Left ventricle myocardium superior (tissue), 1 donor: ENCODE measurements at places on chromosomes 2 and 18. TPM values are rescaled to one million over a fixed set of nuclear protein-coding genes. Genes with fewer than 3 reads are reported as not detected.

GRCh38 chr2:3647246-3647645, 10.8 kb upstream of the ALLC start:
- DNase-seq = no peak

DNA sequence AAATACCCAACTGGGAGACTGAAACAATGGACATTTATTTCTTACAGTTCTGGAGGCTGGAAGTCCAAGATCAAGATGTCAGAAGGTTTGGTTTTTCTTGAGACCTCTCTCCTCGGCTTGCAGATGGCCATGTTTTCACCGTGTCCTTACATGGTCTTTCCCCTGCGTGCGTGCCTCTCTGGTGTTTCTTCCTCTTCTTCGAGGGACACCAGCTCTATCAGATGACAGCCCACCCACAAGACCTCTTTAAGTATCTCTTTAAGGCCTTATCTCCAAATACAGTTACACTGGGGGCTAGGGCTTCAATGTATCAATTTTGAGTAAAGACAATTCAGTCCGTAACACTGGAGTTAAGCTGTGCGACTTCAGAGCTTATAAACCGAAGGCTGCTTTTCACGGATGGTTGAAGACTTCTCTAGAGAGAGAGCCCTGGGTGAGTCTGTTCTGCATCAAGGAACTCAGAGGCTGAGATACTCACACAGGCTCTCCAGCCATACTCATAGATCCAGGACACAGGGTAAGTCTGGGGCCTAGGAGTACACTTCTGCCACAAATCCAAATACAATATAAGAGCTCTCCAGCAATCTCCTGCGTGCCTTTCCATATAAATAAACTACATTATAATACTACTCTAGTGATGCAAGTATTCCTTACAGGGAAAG, 339.9 kb upstream of the PKDCC start:
- DNase-seq = no peak

DNA sequence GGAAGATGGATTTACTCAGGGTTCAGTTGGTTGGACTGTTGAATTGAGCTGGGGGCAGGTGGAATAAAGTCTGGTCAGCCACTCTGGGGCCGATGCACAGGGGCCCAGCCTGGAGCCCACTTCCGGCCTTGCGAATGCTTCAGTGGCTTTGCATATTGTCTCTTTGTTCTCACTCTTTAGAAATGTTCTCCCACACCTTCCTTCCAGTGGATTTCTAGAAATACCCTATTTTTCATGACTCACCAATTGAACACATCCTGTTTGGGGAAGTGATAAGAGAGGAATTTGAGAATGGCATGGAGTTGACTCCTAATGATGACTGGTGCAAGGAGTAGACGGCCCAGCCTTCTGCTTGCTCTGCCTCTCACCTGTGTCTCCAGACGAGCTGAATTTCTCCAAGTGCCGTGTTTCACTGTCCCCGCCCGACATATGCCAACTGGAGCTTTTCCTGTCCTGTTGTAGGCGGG, 28.1 kb downstream of the ASAP2 start:
- no peak for DNase-seq

Gene RRM2
- 1.3 TPM for total RNA-seq

Gene UGT1A9
- not detected for total RNA-seq

Gene DLX2
- total RNA-seq = not detected

DNA sequence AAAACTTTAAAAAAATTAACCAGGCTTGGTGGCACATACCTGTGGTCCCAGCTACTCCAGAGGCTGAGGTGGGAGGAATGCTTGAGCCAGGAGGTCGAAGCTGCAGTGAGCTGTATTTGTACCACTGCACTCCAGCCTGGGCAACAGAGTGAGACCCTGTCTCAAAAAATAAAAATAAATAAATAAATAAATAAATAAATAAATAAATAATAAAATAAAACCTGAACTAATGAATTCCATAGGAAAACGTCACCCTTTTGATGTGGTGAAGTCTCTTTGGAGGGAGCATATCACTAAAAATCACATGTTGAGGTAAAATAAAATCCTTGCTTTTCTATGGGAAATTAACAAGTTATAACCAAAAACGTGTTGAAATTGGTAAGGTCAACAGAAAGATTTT, 29.6 kb upstream of the ITGAV start:
- no peak for DNase-seq

DNA sequence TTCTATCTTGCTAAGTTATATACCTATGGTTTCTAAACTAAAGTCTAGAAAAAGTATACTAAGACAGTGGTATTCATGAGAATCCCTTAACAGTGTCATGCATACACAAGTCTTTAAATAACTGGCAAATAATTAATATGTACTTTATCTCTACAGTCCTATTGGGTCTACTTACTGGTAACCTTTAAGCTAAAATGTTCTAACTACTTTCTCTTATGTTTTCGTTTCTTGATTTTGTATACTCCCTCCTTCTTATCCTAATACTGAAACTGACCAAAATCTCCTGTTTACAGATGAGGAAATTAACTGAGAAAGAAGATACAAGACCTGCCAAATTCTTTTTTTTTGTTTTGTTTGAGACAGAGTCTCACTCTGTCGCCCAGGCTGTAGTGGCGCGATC, 74.6 kb downstream of the CCDC88A start:
- DNase-seq = no peak

DNA sequence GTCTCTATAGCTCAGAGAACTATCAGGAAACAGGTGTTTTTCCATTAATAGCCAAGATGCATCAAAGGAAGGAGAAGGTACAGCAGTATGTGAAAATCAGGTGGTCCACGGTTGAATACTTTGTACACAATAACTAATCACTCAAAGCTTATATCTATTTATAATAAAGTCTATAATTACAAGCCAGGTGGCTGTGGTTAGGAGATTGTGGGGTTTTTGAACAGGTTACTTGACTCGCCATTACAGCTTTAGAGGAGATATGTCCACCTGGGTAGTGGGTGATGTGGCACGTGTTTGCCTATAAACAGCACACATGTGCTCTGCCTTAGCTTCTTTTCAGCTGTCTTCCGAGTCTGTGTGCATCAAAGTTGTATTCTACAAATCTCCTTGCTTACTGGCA, 892.2 kb upstream of the ZEB2 start:
- DNase-seq = no peak

- DNase-seq = no peak
Measured at GRCh38 chr2:104620801-104621200, 233.1 kb upstream of the POU3F3 start.

Gene RIT2
- total RNA-seq = not detected

- no peak for DNase-seq
Measured at GRCh38 chr2:193542762-193543161, 1348.0 kb upstream of the TMEFF2 start.

GRCh38 chr2:198127627-198128026, 323.2 kb downstream of the PLCL1 start:
- no peak for DNase-seq

Gene RAPGEF4
- 16.6 TPM for total RNA-seq

GRCh38 chr2:16104949-16105668, 164.8 kb downstream of the MYCN start:
- no peak for DNase-seq

DNA sequence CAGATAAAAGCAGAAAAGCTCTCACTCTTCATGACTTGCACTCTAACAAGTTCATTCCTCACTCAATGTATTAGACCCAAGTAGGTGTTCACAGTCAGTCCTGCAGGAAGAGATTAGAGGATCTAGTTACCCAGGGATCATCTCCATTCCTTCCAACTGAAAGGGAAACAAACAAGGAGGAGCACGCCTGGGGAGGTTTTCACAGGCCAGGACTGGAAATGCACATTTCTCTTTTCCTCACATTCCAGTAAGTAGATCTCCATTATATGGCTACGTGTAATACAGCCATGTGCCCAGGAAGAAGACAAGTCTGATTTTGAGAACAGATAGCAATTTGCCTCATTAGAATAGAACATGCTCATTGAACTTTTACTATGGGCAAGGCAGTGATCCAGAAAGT, 1132.2 kb upstream of the FAM98A start:
- no peak for DNase-seq

- no peak for DNase-seq
Measured at GRCh38 chr18:45962866-45963265, 4.3 kb downstream of the EPG5 start.

DNA sequence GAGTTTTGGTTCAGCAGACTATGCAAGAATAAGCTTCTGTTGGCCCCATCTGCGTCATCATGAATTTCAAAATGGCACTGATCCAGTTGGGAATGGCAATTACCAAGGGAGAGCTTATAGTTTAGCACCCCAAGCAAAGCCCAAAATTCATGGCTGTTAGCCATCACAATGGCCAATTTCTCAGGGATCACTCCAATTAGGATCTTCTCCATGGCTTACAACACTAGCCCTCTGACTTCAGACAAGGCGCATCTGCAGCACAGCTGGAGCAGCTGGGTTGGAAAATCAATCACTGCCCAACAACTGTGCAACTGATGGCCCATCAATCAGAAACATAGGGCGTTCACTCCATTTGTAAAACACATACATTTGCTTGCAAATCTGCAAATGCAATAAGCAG, 273.6 kb downstream of the SRBD1 start:
- DNase-seq = no peak

Gene VRK2
- total RNA-seq = 33.1 TPM

GRCh38 chr2:209208211-209208610, 215.6 kb upstream of the MAP2 start:
- DNase-seq = peak; percentile 29

- no peak for DNase-seq
Measured at GRCh38 chr2:105655244-105655643, 89.5 kb upstream of the NCK2 start.

Gene MAPRE2
- total RNA-seq = 111 TPM

Gene FNDC4
- 1.8 TPM for total RNA-seq

Gene CSRNP3
- 4.2 TPM for total RNA-seq

Gene C2orf15
- 0.30 TPM for total RNA-seq

GRCh38 chr18:78460558-78460957, 519.1 kb upstream of the SALL3 start:
- DNase-seq = no peak

- DNase-seq = no peak
Measured at GRCh38 chr2:42969231-42970150, 177.1 kb upstream of the HAAO start.

Gene TXNDC2
- not detected for total RNA-seq

DNA sequence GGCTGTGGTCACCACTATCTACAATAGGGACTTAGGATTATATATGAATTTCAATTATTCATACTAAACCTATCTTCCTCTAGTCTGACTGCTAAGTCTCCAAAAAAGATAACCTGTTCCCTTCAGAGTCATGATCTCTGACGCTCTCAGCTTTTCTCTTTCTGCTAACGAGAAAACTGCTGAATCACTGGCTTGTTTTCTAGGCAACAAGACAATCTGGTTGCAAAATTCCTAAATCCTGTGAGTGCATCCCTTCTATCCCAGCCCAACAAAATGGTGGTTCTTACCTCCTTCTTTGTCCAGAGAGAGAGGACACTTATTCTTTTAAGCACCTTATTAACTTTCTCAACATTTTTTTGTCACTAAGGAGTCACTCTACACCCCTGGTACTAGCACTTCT, 312.3 kb upstream of the PKDCC start:
- DNase-seq = no peak

- DNase-seq = no peak
Measured at GRCh38 chr2:44267796-44268648, 7.3 kb upstream of the SLC3A1 start.

GRCh38 chr2:239402666-239403065, 1.8 kb upstream of the HDAC4 start:
- DNase-seq = no peak

Gene TFCP2L1
- total RNA-seq = 0.17 TPM

DNA sequence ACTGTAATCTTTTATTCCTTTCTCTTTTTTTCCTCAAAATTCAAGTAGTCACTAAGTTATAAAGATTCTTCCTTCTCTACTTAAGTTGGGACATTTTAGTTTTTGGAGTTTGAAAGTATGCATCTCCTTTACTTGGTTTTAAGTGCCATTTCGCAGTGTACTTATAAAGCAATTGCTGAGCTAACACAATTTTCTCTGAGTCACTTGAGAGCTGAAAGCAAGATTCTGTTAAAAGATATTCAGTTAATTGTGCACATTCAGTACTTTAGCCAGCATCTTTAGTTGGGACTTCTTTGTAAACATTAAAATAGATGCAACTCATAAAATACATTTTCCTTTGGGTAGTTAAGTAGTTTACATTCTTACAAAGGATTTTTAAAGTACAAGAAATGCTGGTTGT, 136.0 kb downstream of the GFPT1 start:
- DNase-seq = no peak

- DNase-seq = no peak
Measured at GRCh38 chr18:9681217-9681616, 26.9 kb upstream of the RAB31 start.

GRCh38 chr2:72133721-72134407, 13.8 kb downstream of the CYP26B1 start:
- DNase-seq = no peak

DNA sequence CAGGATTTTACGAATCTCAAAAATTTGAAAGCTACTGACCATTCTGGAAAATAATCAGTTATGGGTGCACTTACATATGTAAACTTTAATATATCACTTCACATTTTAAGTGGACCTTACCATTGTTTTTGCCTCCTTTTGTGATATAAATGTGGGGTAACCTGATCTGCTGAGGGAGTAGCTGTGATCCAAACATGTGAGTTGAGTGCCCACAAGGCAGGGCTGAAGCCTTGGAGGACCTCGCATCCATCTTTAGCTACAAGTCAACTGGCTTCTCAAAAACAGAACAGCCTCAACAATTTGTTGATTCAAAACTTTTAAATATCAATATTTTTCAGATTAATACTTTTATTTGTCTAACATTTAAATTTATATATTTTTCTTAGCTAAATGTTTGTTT, 178.2 kb downstream of the PLCL1 start:
- no peak for DNase-seq

DNA sequence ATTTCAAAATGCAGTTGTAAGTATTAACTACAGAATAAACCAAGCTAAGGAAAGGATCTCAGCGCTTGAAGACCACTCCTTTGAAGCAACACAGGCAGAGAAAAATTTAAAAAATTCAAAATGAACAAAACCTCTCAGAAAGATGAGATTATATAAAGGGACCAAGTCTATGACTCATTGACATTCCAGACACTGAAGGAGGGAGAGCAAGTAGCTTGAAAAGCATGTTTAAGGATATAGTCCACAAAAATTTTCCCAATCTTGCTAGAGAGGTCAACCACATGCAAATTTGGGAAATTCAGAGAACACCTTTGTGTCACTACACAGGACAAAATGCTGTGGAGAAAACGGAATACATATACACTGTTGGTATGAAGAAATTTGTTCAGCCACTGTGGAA, 112.6 kb upstream of the MC4R start:
- no peak for DNase-seq

Gene ELMOD3
- 10.4 TPM for total RNA-seq

- peak; percentile 70 for DNase-seq
Measured at GRCh38 chr2:226798422-226799210, 1.0 kb downstream of the IRS1 start.
